Activated CD8-positive, alpha-beta memory T cell treated with anti-CD3 and anti-CD28 coated beads, Interleukin-2, amount 10 ng/mL, durations not matched to agents 7 days and 5 days (primary cell): ENCODE measurements at places on chromosomes 3 and 15. TPM values are rescaled to one million over a fixed set of nuclear protein-coding genes. Genes with fewer than 3 reads are reported as not detected.

DNA sequence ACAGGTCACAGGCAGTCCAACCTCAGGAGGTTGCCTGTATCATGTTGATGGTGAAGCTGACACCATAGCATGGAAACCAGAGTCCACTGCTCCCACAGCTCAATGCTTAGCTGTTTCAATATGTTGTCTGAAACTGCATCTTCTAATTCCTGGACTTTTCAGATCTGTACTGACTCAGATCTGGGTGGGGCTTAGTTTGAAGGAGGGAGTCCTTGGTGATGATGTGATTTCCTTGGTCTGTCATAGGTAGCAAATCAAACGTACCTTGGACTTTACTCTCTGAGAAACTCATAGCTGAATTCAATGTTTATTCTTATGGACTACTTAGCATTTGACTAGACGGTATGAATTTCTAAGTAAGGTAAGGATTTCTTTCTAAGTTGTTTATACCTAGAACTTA, at the start of gene HHLA2:
Gene HHLA2 (plus strand): TSS at position 310 of the 400 bp plus-strand sequence. CDS start 55,266 bp downstream, outside the sequence.
- H3K36me3 ChIP-seq: peaks cover 13% of the 10 kb centered on the region
- peaks cover 89% of the 10 kb centered on the region for H3K4me1 ChIP-seq
- no peaks in the 10 kb centered on the region for H3K27me3 ChIP-seq

- peaks cover 9% of the 10 kb centered on the region for H3K27me3 ChIP-seq
- no peak overlapping the region for H3K4me3 ChIP-seq
- no peak for DNase-seq
- H3K27ac ChIP-seq: no peak overlapping the region
Observed at GRCh38 chr3:184428561-184429175, 48.8 kb downstream of the CHRD start.

GRCh38 chr3:42852441-42852840, 23.2 kb downstream of the CYP8B1 start:
- H3K4me1 ChIP-seq: peaks cover 5% of the 10 kb centered on the region
- no peak overlapping the region for H3K4me3 ChIP-seq
- no peaks in the 10 kb centered on the region for H3K27me3 ChIP-seq

Gene ANKRD63
- total RNA-seq: not detected

GRCh38 chr3:14289590-14290461, 111.2 kb downstream of the LSM3 start:
- no peaks in the 10 kb centered on the region for H3K36me3 ChIP-seq
- no peaks in the 10 kb centered on the region for H3K4me1 ChIP-seq
- no peak for DNase-seq
- H3K27me3 ChIP-seq: peaks cover 28% of the 10 kb centered on the region
- no peak overlapping the region for H3K27ac ChIP-seq

- no peak overlapping the region for H3K27ac ChIP-seq
- H3K27me3 ChIP-seq: peaks cover 38% of the 10 kb centered on the region
- no peak overlapping the region for H3K4me3 ChIP-seq
Observed at GRCh38 chr15:100694381-100695021, 92.1 kb downstream of the ASB7 start.

GRCh38 chr15:90001683-90002427, 731 bp downstream of the ZNF710 start:
- no peaks in the 10 kb centered on the region for H3K27me3 ChIP-seq
- H3K4me1 ChIP-seq: peaks cover 39% of the 10 kb centered on the region
- peak; percentile 70 for DNase-seq
- peaks cover 4% of the 10 kb centered on the region for H3K36me3 ChIP-seq
- H3K27ac ChIP-seq: peak overlapping the region; percentile 83

Gene LXN
- total RNA-seq: 7.5 TPM

Gene CFAP91
- total RNA-seq: 0.30 TPM
